ENCODE measurements at places on chromosomes 12 and 14.

DNA sequence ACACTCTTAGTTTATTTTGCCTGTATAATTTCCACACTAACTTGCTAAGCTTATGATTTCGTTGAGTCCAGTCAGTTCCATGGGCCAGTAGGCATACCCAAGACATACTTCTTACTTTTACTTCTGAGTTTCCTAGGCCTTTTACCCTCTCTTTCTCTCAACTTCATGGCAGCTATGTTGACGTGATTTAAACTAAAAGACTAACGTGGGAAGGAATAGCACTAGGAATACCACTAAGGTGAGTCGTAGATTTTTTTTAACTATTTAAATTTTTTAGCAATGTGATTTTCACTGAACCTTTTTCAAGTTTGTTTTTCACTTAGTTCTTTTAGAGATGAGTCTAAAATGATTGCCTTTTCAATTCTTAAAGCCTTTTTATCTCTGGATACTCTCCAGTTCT, 793.5 kb upstream of the NOVA1 start:
- DNase-seq, result peak; percentile 74

- DNase-seq, result no peak
Observed at GRCh38 chr14:78141590-78141989, 28.6 kb upstream of the NRXN3 start.

GRCh38 chr12:39442831-39443080, 164 bp downstream of the KIF21A start:
- no peak for DNase-seq

DNA sequence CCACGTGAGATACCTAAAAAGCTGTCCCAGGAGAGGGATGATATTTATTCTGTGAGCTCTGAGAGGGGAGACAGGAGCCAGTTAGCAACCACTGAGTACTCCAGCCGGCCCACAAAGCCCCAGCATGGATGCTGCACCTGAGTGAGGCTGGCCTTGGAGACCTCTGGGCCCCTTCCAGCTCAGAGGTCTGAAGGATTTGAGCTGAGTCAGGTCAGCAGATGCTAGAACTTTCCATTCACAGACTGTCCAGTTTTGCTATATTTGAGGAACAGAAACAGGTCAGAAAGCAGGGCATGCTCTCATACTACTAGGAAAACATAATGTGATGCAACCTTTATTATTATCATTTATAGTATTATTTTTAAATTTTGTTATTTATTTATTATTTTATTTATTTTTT, 15.0 kb upstream of the MAPKAPK5 start:
- DNase-seq, result no peak

GRCh38 chr12:132572106-132572505, 38.3 kb downstream of the LRCOL1 start:
- no peak for DNase-seq

GRCh38 chr12:51065530-51065929, 17.4 kb downstream of the LETMD1 start:
- no peak for DNase-seq

GRCh38 chr12:117874842-117875434, 93.9 kb downstream of the KSR2 start:
- peak; percentile 53 for DNase-seq

GRCh38 chr12:53807322-53807860, 55.6 kb upstream of the CISTR start:
- DNase-seq, result no peak

DNA sequence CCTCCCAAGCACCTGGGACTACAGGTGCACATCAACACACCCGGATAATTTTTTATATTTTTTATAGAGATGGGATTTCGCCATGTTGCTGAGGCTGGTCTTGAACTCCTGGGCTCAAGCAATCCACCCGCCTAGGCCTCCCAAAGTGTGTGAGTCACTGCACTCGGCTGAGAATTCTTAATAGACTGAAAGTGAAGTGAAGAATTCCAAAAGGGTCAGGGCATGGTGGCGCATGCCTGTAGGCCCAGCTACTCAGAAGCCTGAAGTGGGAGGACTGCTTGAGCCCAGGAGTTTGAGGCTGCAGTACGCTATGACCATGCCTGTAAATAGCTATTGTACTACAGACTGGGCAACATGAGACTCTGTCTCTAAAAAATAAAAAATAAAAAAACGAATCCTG, 43.7 kb downstream of the TCHP start:
- no peak for DNase-seq

DNA sequence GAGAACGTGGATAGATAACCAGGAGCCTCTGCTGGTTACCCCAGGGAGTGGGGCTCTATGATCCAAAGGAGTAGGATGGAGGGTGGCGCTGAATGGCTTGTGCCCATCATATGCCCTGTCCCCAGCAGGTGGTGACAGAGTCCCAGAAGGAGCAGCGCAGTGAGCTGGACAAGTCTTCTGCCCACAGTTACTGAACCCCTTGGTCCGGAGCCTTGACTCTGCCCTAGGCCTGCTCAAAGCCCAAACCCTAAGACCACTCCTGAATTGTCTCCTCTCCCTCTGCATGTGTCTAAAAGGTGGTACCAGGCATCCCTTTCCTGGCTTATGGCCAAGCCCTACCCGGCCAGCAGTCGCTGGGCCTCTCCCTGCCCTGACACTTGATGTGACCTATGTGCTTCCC, 3.2 kb downstream of the PRPH start:
- no peak for DNase-seq

DNA sequence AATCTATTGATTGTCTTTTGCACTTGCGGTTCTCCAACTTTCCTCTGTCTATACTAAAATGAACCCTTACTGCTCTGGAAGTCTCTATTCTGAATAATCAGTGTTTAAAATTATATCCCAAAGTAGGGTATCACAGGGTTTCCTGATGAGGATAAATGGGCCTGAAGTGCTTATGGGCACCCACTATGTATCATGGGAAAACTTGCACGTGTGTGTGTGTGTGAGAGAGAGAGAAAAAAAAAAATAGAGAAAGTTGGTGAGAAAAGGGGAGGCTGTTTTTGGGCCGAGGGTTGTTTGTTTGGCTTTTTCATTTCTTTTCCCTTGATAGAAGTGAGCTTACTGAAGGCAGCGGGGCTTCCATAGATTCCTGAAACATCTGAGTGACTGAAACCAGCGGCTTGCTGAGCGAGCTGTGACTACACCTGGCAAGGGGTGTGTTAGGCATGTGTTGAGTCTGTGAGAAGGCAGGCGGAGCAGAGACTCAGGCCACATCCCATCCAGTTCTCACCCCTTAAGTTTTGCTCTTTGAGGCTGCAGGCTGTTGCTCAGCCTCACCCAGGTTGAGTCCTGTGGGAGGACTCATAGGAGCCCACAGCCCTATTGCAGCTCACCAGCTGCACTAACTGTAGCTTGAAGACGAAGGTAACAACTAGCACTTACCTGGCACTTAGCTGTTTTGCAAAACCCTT, 17.2 kb downstream of the PPFIBP1 start:
- no peak for DNase-seq

DNA sequence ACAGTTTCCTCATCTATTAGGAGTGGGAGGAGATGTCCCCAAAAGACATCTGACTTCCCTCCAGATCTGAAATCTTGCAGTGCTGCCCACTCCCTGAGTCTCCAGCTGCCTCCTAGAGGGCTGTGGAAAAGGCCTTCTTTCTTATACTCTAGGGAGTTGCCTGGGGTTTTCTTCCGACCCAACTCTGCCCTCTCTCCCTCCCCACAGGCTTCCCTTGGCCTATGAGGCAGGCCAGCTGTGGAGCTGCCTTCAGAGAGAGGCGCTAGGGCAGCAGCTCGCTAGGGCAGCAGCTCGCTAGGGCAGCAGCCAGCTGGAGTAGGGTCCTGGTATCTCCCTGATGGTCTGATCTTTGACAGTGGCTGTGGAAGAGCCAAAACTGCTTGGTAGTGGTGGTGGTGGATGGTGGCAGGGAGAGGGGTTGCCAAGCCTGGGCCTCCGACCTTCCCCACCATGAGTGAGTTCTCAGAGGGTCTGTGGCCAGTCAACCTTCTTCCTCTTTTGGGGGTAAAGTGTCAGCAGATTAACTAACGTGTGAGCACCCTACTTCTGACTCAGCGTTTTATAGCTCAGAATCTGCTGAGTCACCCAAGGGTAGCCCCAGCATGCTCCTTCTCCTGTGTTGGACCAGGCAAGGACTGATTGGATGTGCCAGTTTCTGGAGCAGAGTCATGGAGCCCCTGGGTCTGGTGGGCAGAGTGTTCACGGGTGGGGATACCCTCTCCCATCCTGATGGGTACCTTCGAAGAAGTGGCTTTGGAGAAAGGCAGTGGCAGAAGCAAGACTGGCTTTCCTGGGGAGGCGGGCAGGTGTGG, 2.3 kb downstream of the SLC48A1 start:
- DNase-seq, result no peak

DNA sequence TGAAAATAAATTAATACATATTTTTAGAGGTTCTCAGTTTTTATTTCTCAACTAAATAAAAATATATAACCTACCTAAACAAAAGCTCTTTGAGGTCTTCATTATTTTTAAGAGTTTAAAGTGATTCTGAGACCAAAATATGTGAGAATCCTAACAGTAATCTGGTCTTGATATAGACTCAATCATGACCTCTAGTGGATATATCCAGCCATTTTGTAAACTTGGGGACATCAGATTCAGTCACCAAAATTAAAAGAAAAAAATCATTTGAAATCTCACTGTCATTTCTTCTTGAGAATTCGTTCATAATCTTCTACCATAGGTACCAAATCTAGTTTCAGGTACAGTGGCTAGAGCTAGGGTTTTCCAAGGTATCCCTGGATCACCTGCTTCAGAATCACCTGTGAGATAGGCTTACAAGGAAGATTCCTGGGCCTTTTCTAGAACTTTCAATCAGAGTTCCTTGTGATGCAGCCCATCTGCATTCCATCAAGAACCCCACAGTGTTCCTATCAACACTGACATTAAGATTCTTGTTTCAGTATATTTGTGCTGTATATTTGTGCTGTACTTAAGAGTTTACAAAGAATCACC, 214.9 kb downstream of the ADAMTS20 start:
- DNase-seq, result peak; percentile 38

- DNase-seq, result peak; percentile 54
Observed at GRCh38 chr14:80621701-80622100, 319.8 kb downstream of the CEP128 start.

- DNase-seq, result no peak
Observed at GRCh38 chr12:124075841-124076240, 102.8 kb downstream of the ZNF664 start.

DNA sequence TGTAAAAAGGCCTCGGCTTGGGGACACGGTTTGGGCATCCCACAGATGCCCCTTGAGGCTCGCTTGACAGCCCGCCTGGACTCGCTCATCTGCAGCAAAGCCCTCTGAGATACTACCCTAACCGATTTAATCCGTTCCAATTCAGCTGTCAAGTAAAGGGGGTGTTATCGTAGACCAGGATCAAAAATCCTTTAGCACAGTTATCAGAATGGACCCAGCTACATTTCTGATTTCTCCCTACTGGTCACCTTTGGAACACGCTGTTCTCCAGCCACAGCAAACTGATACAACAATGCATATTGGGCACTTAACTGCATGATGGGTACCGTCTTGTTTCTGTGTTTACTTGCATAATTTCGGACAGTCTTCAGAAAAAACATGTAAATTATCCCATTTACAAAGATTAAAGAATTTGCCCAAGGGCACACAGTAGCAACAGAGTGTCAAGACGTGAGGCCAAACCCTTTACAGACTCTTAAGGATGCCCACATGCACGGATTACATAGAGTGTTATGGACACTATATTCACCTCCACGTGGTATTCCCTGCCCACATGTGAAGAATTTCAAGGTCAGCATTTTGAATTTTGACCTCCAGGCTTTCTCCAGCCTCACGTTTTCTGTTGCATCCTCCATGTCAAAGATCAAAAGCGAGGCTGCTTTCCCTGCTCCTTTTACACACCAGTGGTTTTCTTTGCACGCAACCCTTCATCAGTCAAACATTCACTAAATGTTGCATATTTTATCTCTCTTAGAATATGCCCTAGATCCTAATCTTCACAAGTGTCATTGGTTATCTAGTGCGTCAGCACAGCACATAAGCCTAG, 3.2 kb upstream of the DUSP6 start:
- no peak for DNase-seq

DNA sequence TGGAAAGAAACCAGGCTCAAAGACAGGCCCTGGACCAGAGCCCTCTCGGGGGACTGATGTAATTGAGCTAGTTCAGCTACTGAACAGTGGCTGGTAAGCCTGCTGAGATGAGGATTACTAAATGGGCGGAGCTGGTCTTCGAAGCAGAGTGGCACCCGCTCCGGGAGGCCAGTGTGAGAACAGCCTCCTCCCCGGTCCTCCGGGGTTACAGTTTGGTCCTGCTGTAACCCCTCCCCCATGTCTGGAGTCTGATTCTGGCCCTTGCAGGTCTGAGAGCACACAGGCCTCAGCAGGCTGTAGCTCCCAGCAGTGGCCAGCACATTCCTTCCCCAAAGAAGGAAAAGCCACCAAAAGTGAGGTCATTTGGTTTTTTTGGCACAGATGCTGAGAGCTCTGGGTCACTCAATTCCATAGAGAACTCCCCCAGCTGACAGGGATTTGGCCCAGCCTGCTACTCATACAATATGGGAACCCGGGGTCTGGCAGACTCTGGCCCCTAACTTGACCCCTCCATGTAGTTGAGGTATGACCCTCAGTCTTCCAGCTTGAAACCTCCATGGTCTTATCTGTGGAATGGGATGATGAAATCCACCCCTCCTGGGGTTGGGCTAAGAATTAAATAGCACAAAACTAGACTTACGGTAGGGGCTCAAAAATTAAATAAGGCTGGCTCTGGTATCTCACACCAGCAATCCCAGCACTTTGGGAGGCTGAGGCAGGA, 39.0 kb downstream of the ACTN1 start:
- DNase-seq, result peak; percentile 97

DNA sequence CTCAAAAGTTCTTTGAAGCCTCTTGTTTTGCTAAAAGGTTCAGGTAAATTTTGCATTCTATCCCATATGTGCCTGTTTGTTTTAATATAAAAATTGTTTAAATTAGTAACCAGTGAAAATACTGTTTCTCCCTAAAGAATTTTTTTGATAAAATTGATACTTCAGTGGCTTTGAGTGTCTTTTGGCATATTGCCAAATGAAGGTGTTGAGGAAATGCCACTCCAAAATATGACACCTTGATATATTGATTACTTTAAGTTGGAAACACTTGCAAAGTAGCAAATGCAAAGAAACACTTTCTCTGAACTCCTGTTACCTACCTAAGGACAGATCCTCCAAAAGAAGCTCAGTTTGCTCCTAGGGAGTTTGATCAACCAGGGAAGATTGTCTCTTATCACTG, 8.4 kb downstream of the STYX start:
- no peak for DNase-seq

DNA sequence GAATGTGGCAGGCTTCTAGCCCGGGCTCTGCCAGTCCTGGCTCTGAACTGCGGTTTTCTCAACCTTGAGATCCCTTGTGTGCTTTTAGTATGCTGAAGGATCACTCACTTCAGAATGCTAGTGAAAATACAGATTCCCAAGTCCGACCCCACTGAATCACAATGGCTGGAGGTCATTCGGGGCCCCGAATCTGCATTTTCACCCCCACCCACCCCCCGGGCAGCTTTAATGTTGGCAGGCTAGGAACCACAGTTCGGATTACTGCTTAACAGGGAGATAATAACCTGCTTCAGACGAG, 573 bp upstream of the SUSD6 start:
- DNase-seq, result no peak

- no peak for DNase-seq
Observed at GRCh38 chr14:36843410-36843809, 181.8 kb downstream of the PAX9 start.
